ENCODE measurements at places on chromosomes 3 and 15.
A peak's percentile ranks its signal among the peaks of the same experiment; 100 is the strongest.

DNA sequence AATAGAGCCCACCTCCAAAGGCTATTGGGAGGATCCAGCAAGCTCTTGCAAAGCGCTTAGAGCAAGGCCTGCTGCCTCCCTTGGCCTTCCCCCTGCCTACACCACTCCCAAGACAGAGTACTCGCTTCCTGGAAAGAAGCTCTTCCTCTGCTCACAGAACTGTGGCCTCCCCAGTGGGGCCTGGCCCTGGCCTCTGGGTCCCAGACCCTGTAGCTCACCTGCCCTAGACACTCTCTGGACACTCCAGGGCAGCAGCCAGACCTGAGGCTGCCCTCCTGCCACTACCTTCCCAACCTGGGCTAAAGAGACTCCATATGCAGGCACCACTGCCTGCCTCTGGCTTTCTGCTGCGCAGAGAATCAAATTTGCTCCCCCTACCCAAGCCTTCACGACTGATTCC, 49.9 kb downstream of the GRIP2 start:
- DNase-seq: peak; percentile 2

GRCh38 chr3:27877061-27878013, 155.2 kb upstream of the EOMES start:
- no peak for DNase-seq

GRCh38 chr3:75192146-75192616, 471.9 kb upstream of the FRG2C start:
- peak; percentile 49 for DNase-seq

- no peak for DNase-seq
Measured at GRCh38 chr3:48280881-48281280, 40.0 kb downstream of the ZNF589 start.

- DNase-seq: no peak
Measured at GRCh38 chr3:188200481-188200880, 46.5 kb downstream of the LPP start.

DNA sequence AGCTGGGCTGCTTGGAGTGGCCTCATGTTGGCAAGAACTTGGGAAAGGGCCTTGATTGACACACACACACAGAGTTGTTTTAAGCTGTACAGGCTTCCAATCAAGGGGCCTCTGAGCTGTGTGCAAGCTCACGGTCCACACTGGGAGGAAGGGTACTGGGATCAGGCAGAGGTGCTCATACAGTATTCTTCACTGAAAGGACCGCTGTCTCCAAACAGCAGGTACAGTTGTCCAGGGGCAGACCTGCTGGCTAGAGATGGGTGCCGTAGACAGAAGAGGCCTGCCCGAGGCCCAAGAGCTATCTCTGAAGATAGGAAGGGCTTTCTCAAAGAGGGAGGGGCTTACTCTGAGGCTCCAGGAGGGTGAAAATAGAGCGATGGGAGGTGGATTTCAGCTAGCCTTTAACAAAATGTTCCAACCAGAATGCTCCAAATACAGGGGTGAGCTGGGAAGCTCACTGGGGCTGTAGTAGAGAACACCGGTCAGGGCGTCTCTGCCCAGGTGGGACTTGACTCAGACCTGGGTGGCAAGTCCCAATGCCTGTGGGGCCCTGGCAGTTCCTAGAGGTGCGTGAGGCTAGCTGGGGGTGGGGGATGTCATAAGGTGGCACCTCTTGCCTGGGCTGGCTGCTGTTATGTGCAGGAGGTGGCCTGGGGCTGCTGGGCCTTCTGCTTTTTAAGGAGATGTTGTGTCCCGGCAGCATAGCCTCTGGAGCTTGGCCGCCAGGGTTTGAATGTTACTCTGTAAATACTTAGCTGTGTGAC, 42.7 kb downstream of the RASGRF1 start:
- no peak for DNase-seq

- peak; percentile 18 for DNase-seq
Measured at GRCh38 chr3:159008401-159008800, 206.5 kb downstream of the MFSD1 start.

DNA sequence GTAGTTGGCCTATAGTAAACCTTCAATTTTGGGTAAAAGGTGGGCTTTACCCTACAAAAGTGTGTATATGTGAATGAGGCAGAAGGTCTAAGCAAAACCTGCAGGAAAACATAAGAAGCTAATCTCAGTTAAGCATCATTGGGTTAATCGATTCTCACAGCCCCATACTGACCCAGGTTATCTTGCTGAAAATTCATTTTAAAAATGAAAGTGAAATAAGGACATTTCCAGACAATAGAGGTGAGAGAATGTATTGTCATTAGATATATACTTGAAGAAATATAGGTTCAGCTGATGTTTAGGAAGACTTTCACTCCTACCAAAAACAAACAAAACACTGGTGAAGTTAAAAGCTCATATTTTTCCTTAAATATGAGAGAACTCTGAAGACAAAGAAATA, 85.6 kb downstream of the MCF2L2 start:
- no peak for DNase-seq

DNA sequence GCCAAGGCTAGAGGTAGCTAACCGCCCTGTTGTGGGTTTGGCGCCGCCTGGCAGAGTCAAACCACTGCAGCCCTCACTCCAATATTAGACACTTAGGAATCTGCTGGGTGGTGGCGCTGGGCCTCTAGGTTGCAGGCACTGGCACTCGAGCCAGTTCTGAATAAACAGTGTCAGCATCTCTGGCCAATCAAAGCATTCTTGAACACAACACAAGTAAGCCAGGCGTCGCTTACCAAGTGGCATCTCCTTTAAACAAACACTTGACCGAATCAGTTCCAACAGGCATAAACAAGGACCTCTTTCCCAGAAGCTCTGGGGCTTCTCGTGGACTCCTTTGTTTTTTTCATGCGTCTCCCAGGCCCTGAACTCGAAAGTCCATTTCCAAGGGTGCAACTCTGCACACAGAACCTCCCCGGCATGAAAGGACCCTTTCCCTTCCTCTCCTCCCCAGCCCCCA, 82.3 kb downstream of the LRIG1 start:
- no peak for DNase-seq

DNA sequence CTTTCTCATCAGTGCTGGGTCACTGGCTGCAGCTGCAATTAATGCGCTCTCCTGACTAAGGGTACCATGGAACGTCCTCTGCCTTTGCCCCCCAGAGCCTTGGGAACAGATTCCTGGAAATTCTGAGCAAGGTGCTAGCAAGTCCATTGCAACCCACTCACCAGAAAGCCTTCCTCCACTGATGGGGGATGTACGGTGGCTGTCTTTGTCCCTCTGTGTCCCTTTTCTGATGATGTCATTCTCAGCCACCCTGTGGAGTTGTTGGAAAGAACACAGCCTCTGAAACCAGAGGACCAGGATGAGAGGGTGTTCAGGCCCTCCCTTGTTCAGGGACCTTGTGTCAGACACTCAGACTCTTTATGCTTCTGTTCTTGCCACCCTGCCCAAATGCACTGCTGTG, 38.1 kb upstream of the ZBTB38 start:
- DNase-seq: no peak

DNA sequence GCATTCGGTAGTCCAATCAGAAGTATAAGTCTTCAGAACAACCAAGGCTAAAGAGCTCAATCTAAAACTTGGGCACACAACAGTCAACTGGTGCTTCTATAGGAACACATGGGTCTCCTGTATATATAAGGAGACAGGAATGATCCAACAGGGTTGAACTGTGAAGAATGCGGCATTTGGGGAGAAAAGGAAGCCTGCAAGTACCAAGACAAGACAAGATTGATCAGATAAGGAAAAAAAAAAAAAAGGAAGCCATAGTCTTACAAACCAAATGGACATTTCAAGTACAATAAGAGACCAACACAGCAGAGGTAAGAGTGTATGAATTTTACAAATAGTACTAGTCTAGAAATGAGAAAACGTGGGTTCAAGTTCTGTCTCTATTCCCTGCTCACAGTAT, 6.5 kb downstream of the CPEB1 start:
- DNase-seq: no peak

DNA sequence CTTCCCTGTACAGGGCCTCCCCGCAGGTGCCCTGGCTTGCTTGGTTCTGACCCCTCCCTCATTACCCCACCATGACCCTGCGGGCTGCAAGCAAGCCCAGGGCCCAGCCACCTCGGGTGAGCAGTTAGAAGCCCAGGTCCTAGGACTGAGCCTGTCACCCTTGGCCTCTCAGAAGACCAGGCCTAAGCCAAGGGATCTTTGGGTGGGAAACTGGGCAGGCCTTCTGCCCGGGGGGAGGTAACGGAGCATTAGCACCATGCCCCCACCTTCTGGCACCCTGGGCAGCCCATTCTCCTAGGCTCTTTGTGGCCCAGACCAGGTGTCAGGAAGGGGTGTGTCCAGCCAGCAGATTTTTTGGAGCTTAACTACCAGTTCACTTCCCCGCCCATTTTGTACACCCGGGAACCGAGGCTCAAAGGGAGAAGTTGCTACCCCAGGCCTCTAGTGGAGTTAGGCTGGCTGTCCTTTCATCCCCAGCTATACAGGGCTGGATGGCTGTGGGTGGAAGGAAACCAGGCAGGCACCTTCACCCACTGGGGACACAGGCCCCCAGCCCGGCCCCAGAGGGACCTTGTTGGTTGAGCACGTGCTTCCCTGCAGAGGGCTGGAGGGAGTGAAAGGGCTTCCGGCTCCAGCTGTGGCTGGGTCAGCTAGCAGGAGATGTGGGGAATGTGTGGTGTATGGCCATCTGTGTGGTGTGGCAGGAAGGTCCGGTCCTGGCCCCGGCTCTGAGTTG, 1.4 kb downstream of the CSK start:
- DNase-seq: no peak

DNA sequence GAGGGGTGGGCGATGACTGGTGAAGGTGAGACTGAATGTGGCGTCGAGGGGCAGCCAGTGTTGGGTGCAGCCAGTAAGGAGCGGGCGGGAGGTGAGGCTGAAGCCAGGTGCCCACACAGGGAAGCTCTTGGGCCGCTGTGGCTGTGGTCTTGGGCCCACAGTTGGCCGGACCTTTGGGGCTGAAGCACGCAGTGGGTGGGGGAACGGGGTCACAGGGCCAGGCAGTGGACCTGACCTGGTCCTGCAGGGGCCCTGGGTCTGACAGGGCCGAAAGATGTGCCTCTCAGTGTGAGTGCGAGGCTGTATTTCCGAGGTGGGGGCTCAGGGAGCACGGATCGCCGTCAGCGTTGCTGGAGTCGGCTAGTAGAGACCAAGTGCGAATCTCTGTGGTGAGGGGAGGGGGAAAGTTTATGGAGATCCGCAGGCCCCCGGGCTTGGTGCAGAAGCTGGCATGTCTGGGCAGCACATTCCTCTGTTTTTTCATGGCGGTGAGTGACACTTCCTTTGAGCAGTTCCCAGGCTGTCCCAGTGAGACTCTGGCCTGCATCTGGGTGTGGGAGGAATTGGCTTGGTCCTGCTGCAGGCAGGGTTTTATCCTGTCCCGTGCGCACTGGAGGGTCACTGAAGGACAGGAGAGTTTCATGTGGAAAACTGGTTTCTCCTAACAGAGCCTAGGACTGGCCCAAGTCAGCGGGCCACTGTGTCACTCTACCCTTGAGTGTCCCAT, 100.8 kb downstream of the TMEM266 start:
- DNase-seq: no peak

DNA sequence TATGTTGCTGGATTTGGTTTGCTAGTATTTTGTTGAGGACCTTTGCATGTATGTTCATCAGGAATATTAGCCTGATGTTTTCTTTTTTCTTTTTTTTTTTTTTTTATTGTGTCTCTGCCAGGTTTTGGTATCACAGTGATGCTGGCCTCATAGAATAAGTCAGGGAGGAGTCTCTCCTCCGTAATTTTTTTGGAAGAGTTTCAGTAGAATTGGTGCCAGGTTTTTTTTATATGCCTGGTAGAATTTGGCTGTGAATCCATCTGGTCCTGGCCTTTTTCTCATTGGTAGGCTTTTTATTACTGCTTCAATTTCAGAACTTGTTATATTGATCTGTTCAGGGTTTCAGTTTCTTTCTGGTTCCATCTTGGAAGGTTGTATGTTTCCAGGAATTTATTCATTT, 165.8 kb downstream of the VPS8 start:
- no peak for DNase-seq

- no peak for DNase-seq
Measured at GRCh38 chr3:37944391-37944842, 46.2 kb upstream of the VILL start.

GRCh38 chr3:136703429-136703828, 48.7 kb downstream of the STAG1 start:
- DNase-seq: no peak

DNA sequence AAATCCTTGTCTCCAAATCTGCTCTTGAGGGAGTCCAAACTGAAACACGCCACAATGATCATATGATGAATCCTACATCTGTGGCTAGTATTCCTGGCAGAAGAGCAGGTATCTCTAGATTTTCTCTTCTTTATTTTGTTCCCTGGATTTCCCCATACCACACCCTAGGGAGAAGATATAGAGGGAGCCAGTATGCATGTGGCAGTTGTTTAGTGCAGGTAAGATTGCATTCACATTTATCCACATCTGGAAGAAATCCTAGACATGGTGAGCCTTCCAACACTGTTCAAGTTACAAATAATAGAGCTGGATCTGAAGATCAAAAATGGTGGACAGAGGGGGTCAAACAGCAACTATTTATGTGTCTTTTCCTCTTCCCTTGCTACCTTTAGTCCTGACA, 316.7 kb downstream of the ZNF385D start:
- no peak for DNase-seq

- no peak for DNase-seq
Measured at GRCh38 chr3:9902372-9903237, at the start of gene IL17RE. TSS of gene IL17RE (plus strand) at chr3:9902848. CDS start at chr3:9902933, 85 bp downstream.

GRCh38 chr3:128307029-128307633, 153.8 kb downstream of the EEFSEC start:
- no peak for DNase-seq

GRCh38 chr3:108830991-108831614, 8.5 kb downstream of the TRAT1 start:
- DNase-seq: no peak

DNA sequence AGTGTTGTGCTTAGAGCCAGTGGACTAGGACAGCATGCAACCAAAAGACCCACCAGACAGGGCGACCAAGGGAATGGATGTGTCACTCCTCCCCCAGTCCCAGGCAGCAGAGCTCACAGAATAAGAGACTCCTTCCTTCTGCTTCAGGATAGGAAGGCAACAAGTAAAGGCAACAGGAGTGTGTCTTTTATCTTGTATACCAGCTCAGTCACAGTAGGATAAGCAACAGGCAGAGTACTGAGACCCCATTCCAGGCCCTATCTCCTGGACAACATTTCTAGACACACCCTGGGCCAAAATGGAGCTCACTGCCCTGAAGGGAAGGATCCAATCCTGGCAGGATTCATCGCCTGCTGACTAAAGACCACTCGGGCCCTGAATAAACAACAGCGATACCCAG, 25.0 kb downstream of the PDCD10 start:
- no peak for DNase-seq

- DNase-seq: no peak
Measured at GRCh38 chr15:62900071-62900802, 142.3 kb upstream of the TPM1 start.

GRCh38 chr3:147377412-147378367, 28.7 kb downstream of the ZIC4 start:
- DNase-seq: no peak

DNA sequence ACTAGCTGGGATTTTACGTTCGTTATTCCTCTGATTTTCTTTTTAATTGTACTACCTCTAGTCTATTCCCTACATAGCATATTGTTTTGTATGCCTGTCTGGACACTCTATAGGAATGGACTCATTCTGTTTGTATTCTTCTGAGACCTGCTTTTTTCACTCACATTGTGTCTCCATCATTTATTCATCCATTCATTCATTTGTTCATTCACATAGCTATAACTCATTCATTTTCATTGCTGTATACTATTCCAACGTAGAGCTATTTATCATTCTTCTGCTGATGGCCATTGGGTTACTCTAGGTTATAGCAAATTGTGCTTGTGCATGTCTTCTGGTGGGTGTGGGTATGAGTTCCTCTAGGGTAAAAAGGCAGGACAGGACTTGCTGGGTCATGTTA, 74.0 kb upstream of the SLC6A6 start:
- no peak for DNase-seq

- no peak for DNase-seq
Measured at GRCh38 chr3:101009386-101009785, 16.2 kb upstream of the ABI3BP start.

Data from right hindlimb (tissue), 1 donor.